ENCODE measurements at places on chromosomes 7 and 10.
A peak's percentile ranks its signal among the peaks of the same experiment; 100 is the strongest.

GRCh38 chr10:109770663-109771062, 152.6 kb downstream of the XPNPEP1 start:
- no peak for DNase-seq

DNA sequence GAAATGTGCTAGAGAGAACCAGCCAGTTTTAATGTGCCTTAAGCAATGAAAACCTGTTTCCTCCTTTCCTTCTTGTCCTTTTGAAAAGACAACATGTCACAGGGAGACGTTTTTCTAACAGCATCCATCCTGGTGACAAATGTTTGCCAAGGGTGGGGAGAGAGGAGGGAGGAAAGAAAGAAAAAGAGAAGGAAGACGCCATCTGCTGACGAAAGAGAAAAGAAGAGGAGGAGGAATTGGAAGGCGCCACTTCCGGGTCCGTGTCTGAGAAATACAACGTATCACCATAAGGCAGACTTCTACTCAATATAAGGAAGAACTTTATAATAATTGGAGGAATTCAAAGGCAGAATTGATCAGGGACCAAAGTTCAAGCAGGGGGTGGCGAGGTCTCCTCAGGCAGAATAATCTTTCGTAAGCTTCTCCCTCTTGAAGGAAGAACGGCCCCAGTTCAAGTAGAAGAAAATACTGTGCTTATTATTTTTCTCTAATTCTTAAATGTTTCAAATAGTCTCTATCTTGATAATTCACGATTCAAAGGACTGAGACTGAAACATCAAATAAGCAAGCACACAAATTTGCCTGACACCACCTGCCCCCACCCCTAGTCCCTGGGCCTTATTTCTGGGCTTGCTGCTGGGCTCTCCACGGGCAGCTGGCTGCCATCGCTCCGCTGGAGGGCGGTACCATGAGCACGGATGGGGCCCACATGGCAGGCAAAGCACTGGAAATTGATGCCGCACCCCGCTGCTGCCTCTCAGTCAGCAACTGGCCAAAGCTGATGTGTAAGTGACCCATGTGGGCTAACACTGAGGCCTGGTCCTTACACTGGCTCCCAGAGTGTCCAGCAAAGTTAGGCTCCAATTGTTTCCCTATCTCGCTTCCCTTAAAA, 273.7 kb upstream of the KLF14 start:
- peak; percentile 33 for DNase-seq

DNA sequence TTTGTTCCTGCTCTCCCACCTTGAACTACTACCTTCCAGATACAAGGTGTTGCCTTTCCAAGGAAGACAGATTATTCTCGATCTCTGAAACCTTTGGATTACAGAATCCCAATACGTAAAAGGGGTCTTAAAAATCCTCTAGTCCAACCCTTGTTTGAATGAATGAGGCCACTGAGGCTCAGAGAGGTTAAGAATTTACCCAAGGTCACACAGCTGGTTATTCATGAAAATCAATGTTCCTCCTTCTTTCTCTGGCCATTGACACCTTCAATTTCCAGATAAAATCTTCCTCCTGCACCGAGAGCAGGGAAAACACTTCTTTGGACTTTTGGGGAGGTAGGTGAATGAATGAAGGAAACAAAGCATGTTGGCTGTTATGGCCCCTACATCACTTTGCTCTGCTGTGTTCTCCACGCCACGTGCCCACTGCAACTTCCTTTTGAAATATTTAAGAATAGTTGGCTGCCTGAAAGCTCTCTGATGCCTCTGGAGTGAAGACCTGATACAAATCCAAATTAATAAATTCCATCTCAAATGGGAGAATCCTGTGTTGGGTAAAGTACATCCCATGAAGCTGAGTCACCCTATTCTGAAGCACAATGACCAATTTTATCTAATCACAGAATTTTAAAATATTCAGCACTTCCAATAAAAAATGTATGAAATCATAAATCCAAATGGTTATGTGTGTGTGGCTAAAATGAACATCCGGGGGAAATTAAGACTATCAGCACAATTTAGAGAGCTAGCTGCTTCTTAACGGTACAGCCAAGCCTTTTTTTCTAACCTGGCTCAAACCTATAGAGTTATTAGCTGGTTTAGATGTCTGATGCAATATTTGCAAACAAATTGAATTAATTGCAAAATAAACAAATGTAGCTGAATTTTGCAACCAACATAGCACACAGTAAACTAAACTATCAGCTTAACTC, 7.3 kb downstream of the SVIL start:
- no peak for DNase-seq

DNA sequence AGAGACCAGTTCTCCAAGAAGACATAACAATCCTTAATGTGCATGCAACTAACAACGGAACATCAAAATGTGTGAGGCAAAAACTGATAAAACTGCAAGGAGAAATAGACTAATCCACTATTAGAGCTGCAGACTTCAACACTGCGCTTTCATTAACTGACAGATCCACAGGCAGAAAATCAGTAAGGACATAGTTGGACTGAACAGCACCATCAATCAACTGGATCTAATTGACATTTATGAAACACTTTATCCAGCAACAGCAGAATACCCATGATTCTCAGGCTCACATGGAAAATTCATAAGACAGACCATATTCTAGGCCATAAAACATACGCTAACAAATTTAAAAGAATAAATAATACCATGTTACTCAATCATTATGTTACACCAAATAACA, 21.6 kb upstream of the ATP6V0A4 start:
- DNase-seq: no peak

GRCh38 chr10:113788604-113789083, 37.2 kb downstream of the PLEKHS1 start:
- no peak for DNase-seq

- DNase-seq: no peak
Observed at GRCh38 chr7:102061981-102062390, 224.7 kb upstream of the SH2B2 start.

- DNase-seq: no peak
Observed at GRCh38 chr7:17625043-17625442, 315.3 kb downstream of the SNX13 start.

DNA sequence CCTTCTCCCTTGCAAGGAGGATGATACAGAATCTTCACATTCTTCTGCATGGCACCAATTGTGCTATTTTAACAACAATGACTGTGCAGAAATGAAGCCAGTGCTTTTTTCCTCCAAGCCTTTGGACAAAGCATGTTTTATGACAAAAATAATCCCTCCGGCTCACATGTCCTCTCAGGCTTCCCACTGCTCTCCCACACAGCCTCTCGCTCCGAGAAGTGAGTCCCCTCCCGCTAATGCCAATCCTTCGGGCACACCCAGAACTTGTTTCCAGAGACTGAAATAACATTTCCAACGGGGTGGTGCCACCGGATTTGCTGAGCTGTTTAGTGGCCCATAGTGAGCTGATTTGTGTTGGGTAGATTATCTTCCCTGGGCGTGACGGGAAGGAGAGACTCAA, 35.8 kb downstream of the RBM17 start:
- DNase-seq: no peak

DNA sequence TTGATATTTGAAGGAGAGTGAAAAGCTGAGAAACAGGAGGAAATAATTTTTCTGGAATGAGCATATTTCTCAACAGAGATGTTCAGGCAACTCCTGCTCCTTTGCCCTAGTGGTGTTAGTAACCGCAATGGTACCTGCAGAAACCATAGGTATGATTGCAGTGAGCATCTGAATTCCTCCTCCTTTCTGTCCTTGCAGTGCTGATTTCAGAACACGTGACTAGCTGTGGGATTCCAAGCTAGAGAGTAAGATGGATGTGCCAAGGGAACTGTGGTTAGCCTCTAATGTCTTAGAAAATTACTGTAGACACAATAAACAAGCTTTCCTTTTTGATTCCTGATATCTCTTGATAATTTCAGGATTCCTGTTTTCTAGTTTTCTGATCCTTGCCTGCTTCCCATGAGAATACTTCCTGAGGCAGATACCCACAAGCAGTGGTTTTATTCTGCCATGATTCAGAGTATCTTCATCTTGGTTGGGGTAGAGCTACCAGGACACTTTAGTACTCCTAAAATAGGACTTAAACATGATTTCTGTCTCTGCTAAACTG, 27.5 kb downstream of the LRGUK start:
- no peak for DNase-seq

- no peak for DNase-seq
Observed at GRCh38 chr7:127819975-127820731, 168.2 kb downstream of the SND1 start.

DNA sequence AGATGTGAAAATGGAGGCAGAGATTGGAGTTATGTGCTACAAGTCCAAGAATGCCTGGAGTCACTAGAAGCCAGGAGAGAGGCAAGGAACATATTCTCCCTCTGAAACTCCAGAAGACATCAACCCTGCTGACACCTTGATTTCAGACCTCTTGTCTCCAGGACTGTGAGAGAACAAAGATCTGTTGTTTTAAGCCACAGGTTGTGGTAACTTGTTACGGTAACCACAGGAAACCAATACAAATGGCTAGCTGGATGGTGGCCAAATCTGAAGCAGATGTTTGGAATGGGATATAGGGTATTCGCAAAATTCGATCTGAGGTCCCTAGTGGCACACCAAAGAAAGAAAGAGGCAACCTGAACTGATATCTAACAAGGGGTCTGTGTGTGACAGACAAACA, 129.0 kb downstream of the HERPUD2 start:
- DNase-seq: no peak

GRCh38 chr10:132521041-132521465, 16.5 kb upstream of the INPP5A start:
- no peak for DNase-seq

DNA sequence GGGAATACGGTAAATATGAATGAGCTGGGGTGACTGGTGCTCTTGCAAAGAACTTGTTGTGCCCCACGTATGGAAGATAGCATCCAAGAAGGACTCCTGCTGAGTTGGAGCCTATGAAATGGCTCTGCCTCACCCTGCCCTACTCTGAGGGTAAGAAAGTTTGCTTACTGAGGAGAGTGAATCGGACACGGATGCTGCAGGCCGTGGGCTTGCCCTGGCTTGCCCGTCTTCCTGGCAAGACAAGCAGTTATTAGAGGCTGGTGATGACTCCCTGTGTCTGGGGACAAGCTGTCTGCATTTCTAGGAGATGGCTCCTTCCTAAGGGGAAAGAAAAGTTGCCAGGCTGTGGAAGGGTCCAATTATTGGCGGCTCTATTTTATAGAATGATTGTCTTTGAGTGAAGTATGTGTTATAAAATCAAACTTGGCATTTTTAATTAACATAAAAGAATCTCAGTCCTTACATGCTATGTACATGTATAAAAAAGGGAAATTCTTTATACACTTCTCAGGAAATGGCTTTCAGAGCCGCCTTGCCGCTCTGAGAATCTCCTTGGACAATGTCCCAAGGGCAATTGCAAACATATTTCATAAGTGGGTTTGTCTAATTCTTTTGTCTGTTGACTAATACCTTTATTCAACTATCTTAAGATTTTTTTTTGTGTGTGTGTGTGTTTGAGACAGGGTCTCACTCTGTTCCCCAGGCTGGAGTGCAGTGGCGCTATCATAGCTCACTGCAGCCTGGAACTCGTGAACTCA, 64.6 kb downstream of the CYP26A1 start:
- DNase-seq: no peak

GRCh38 chr10:35412003-35412723, 75.9 kb downstream of the CCNY start:
- DNase-seq: no peak

DNA sequence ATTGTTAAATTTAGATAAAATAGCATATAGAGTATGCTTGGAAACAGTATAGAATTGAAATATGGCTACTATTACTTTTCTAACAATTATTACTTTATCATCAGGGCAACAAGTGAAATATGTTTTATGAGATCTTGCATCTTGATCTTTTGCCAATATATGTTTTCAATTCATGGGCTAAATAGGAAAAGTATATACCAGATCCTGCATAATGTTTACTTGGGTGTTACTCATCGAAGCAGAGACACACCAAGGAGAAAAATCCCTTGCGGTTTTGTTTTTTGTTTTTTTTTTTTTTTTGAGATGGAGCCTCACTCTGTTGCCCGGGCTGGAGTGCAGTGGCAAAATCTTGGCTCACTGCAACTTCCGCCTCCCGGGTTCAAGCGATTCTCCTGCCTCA, 541.4 kb downstream of the SUGCT start:
- DNase-seq: no peak

DNA sequence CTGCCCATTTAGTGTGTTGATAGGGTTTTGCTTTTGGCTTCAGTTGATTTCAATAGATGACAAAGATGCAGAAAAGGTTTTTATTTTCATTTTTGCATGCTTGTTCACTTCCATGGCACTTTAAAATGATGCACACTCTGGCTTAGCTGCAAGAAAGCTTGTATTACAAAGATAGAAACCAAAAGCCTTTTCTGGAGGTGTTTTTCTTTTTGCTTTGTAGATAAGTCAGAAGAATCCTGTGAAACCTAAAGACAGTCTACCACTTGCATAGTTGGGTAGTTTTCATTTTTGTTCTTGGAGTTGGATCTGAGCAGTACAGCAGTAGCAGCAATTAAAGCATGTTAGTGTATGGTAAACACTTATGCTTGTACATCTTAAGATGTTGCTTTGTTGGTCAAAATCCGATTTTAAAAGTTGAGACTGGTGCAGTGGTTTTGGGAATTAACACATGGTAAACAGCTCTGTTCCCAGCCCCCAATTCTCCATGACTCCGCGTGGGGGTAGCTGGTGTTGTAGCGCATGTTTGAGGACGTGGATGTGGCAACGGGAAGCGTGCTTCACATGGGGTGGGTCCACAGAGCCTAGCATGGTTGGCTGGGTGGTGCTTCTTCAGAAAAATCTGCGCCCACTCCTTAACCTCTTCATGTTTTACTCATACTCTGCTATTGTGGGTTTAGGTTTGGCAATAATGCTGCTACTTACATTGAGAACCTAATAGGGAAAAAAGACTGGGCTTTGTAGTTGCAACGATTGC, 19.8 kb downstream of the CCNY start:
- no peak for DNase-seq

- no peak for DNase-seq
Observed at GRCh38 chr10:123496996-123497660, 169.0 kb upstream of the GPR26 start.

DNA sequence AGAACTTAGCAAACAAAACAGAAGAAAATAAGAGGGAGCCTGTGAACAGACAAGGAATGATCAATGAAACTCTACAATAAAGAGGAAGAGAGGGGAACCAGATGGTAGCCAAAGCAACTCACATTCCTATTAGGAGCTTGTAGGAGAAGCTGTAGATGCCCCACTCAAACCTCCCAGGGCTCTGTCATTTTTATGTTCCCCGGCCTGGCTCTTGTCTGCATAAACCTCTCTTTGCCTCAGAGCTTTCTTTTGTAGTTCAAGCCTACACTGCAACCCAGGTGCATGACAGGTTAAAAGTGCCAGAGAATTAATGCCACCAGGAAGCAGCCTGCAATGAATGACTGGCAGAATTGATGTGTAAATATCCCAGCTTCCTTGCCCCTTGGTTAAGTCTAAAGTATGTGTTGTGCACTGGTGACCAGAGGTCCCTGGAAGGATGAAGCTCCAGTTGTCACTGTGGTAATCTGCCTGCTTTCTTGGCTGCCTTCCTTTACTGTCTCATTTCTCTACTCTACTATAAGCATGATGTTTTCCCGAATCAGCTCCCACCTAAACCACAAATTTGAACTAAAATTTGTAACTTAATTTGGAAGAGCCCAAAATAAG, 40.4 kb downstream of the HDAC9 start:
- no peak for DNase-seq

- no peak for DNase-seq
Observed at GRCh38 chr7:140122965-140123364, 53.8 kb downstream of the KDM7A start.

GRCh38 chr7:27656724-27657123, 6.0 kb downstream of the HIBADH start:
- DNase-seq: no peak
